Pulmonary artery endothelial cell (primary cell): ENCODE measurements at places on chromosomes 3 and 15.

DNA sequence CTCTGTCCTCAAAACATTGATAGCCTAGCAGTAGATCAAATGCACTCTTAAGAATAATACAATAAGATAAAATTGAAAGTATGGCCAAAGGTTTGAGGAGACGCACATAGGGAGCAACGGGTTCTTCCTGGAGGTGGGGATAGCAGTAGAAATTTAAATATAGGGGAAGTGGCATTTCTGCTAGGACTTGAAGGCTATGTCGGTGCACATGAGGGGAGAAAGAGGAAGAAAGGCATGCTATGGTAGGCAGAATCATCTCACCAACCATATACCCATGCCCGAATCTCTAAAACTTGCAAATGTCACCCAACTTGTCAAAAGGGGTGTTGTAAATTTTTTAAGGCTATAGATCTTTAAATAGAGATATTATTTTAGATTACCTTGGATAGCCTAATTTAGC, 735.1 kb upstream of the LMCD1 start:
- no peak for DNase-seq

GRCh38 chr3:136860541-136860940, 1.5 kb upstream of the NCK1 start:
- no peak for DNase-seq

- DNase-seq: no peak
Observed at GRCh38 chr3:191065181-191065805, 133.7 kb upstream of the OSTN start.

DNA sequence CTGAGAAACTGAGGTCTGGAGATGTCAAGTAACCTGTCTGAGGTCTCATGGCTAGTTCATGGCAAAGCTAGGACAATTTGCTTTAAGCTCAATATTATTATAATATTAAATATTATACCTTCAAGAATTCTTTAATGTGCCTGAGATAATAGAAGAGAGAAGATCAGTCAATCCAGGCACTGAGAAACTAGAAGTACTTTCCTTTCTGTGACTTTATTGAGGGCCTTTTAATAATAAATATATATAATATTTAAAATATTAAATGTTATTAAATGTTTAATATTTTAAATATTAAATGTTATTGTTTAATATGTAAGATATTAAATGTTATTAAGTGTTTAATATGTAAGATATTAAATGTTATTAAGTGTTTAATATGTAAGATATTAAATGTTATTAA, 144.3 kb upstream of the DNAJC19 start:
- DNase-seq: no peak

DNA sequence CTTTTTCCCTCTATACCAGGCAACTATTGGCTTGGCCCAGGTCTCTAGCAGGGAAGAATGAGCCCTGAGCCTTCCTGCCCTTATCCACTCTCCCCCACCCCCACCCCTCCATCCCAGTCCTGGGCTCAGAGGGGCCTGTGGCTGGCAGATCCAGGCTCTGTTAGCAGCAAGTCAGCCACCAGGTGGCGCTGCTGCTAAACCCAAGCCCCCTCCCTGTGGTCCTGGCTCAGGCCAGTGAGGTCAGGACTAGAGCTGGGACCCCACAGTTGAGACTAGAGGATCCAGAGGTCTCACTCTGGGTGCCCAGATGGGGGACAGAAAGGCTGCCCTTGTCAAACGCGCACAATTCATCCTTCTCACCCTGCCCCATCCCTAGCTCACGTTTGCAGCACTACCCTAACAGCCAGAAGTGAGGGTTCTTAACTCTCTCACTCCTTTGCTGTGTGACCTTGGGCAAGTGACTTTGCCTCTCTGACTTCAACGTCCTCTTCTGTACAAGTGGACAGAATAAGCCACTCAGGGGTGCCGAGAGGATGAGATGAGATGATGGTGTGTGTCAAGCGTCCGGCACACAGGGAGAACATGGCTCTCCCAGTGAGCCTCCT, 46.8 kb upstream of the SLC6A1 start:
- no peak for DNase-seq

- no peak for DNase-seq
Observed at GRCh38 chr3:140501061-140501769, 176.6 kb upstream of the TRIM42 start.

DNA sequence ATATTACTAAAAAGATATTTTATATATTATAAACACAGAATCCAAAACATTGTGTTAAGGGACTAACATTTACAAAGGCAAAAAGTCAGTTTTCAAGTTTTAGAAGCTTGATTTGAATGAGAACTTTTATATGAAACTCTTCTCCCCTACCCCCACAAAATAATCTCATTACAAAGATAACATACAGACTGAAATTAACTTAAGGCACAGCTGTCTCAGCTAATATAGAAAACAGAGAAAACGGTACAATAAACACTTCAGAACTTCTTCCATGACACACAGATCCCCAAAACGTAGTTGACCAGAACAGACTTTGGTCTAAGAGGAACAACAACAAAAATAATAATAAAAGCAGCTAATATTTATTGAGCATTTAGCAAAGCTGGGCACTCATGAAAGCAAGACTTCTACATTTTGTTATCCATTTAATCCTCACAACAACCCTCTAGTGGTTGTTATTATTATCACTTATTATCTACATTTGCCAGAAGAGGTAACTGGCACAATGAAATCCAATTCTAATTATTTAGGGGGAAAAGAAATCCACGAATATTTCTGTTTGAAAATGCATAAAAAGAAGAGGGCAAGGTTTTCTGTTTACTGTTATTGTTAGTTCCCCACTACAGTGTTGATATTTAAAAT, 68.1 kb downstream of the PFN2 start:
- no peak for DNase-seq

DNA sequence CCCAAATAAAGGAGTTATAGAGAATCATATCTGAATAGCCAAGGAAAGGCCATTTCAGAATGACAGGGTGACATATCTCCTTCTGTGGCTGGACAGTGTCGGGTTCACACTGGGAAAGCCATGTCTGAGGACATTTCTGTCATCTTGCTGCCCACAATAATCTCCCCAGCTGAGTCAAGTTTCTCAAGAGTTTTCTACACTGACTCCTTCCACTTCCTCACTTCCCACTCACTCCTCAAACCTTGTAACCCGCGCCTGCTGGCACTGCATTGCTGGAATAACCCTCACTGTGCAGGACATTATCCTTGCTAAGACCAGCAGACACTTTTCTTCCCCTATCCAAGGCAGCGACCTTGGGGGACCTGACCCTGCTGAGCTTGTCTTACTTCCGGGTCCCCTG, 5.3 kb upstream of the INSYN1 start:
- no peak for DNase-seq

GRCh38 chr15:75676688-75677464, 29.2 kb downstream of the SNX33 start:
- no peak for DNase-seq

DNA sequence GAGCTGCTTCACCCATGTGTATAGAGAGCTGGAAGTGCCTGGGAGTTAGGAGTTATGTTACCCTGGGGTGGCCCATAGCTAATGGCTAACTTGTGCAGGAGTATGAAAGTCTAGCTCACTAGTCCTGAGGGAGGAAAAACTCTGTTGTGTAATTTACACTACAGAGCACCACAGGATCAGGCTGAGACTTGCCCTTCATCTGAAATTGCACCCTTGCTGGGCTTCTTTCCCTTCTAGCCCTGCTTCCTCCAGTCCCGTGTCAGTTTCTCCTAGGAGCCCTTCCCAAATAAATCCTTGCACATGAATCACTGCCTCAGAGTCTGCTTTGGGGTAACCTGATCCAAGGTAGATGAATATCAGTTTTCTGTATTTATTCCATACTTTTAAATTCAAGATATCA, 40.0 kb downstream of the CTXND1 start:
- DNase-seq: no peak

DNA sequence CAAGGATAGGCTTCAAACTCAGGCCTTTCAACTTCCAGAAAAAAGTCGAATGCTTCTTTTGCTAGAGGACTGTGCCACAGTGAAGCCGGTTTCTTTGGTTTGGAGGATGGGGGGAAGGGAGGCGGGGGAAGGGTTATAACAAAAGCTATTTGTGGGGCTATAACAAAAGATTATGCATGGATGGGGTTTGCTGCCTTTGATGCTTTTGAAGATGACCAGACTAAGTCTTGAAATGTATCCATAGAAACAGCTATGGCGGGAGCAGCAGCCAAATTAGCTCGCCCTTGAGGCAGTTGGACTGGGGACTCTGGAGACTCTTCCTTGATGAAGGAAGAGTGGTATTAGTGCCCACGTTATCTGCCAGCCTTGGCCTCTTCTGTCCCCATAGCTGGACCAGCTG, 47.5 kb downstream of the SRGAP3 start:
- no peak for DNase-seq

DNA sequence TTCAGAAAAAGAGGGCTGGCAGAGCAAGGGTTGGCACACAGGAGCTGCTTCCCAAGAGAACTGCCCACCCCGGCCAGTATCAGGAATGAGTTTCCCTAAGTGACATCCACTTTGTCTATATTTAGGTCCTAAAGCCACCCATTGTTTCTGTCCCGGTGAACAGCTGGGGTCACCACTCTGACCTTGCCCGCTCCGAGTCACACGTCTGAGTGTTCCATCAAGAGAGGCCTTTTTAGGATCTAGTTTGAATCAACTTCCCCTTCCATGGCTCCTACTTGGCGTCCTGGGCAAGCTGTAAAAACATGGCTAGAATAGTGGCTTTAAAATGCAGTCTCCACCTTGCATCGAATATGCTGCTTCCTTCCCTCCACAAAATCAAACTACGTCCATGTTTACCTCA, 109.6 kb upstream of the ARHGEF3 start:
- no peak for DNase-seq

DNA sequence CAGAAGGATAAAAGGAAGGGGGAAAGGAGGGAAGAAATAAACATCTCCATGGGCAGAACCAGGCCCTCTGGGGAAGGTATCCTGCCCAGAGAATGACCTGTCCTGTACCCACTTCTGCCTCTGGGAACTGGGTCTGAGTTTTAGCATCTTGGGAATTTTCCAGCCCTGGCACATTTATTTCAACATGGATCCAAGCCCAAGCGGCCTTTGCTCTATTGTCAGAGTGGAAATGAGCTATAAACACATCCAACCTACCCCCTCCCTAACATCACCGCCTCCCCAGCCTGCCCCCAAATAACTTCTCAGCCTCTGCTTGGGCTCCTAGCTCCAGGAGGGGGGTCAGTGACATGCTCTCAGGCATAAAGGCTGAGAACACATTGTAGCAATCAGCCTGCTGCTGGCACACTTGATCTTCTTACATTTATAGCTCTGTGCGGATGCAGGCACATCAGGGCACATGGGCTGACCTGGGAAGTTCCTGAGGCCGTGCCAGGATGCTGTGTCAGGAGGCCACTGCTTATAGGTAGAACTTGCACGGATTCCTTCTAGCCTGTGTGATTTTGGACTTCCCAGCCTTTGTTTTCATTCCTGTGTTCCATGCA, 4.6 kb upstream of the OXTR start:
- no peak for DNase-seq

GRCh38 chr3:50523279-50523811, 19.9 kb upstream of the CACNA2D2 start:
- DNase-seq: no peak

DNA sequence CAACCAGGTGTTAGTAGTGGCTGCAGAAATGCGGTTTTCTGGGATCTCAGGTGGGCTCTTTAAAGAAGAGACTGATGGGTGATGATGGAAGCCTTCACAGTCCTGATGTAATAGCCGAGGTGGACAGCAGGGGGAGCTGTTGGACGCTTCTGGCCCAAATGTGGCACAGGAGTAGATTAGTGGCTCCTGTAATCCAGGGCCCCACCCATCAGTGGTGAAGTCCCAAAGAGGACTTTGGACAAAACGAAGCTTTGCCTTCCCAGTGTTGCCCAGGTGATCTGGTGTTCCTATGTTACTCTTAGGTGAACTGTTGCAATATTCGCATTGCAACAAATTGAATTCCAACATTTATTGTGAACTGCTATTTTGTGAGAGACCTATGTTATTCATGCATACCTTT, 31.8 kb upstream of the MYZAP start:
- DNase-seq: no peak

- no peak for DNase-seq
Observed at GRCh38 chr15:25372298-25372697, 66.5 kb downstream of the UBE3A start.

DNA sequence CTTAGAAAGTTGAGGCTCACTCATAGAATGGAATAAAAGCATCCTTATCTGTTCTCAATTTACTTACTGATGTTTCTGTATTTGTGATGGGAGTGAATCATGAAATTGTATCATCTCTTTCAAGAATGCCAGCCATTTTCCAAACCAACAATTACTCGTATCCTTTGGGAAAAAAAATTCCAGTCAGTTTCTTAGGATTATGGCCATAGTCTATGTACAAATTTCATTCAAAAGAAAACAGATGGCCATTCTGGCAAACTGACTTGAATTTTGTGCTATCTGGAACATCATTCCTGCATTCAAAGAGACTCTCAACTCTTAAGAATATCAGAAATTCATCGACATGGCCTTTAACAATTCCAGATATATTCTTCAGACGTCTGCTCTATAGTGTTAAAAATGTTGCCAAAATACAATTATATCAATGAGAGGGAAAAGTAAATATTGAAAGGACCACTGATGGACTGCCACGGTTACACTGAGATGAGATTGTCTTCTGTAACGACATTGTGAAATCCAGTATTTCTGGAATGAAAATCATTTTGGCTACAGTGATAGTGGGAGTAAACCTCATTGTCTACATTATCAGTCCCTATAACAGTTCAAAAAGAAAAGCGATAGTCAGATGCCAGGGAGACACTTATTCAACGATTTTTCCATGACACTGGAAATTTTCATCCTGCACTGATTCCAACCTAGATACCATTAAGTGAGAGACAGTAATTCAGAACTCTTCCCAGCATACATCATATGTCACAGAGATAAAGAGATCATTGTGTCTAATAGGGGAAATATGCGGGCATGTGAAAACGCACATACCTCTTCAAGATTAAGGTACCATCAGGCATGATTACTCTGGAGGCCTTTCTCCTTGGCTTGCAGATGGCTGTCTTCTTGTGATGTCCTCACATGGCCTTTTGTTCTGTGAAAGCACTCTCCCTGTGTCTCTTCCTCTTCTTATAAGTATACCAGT, 953.8 kb upstream of the ALCAM start:
- DNase-seq: no peak

DNA sequence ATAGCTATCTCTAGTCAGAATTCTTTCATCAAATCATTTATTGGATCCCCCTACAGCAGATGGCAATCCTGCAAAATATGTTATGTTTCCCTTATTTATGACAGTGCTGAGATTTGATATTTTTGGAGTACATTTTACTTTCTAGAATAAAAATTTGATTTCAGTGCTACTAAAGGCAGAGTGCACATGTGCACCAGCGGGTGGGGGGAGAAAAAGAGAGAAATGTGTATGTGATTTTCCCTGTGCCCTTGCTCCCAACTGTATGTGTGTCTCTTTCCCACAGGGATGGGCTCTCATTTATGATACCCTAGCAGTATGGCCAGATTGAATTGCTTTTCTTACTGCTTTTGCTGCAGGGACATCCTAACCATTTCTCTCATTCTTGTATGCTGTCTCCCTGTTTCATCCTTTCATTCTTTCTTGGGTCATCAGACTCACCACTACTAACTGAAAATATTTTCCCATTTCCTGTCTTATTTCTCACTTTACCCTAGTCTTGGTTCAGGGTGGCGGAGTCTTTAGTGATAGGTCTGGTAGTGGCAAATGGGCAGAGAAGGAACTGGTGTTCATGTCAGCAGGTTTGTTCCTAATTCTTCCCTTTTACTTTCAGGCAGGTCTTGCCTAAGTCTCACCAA, 140.7 kb downstream of the TCF12 start:
- DNase-seq: no peak
